ENCODE measurements at places on chromosomes 6 and 20. TPM values are rescaled to one million over a fixed set of nuclear protein-coding genes. Genes with fewer than 3 reads are reported as not detected.
A peak's percentile ranks its signal among the peaks of the same experiment; 100 is the strongest.

Gene GLP1R
- 0.38 TPM for total RNA-seq

Gene PKIB
- total RNA-seq, result 35.3 TPM

Gene PNPLA1
- total RNA-seq, result 3.0 TPM

Gene NRN1
- not detected for total RNA-seq

Gene PAK5
- total RNA-seq, result not detected

- H3K4me3 ChIP-seq, result no peak overlapping the region
- H3K4me1 ChIP-seq, result no peaks in the 10 kb centered on the region
- no peak for DNase-seq
- no peaks in the 10 kb centered on the region for H3K36me3 ChIP-seq
- H3K27ac ChIP-seq, result no peak overlapping the region
Measured at GRCh38 chr6:111478749-111479148, 4.3 kb downstream of the REV3L start.

GRCh38 chr6:137759624-137760023 lies 107.4 kb upstream of the TNFAIP3 start:
- no peaks in the 10 kb centered on the region for H3K36me3 ChIP-seq
- H3K27ac ChIP-seq, result no peak overlapping the region
- no peaks in the 10 kb centered on the region for H3K27me3 ChIP-seq
- no peak for DNase-seq

GRCh38 chr20:32056708-32057483 lies 4.9 kb downstream of the HCK start:
- H3K36me3 ChIP-seq, result no peaks in the 10 kb centered on the region
- no peak overlapping the region for H3K27ac ChIP-seq
- no peaks in the 10 kb centered on the region for H3K27me3 ChIP-seq
- no peaks in the 10 kb centered on the region for H3K4me1 ChIP-seq
- no peak for DNase-seq

DNA sequence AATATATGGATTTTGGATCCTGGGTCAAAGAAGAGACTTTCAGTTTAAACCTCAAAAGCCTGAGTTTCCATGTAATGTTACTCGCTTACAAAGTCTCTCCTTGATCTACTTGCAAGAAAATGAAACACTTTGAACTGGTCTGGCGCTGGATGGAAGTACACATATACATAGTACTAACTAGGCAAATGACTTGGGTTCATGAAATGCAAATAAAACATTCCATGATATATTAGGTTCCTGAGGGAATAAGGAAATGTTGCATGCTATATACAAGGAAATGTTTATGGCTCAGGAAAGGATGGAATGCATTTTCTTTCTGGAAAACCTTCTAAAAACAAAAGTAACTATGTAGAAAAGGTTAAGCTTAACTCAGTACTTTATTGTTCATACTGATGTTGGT lies 11.4 kb upstream of the TXLNB start:
- H3K4me3 ChIP-seq, result no peak overlapping the region
- peaks cover 2% of the 10 kb centered on the region for H3K4me1 ChIP-seq
- DNase-seq, result no peak
- no peaks in the 10 kb centered on the region for H3K36me3 ChIP-seq
- no peak overlapping the region for H3K27ac ChIP-seq

GRCh38 chr6:30876039-30876730 lies 8.1 kb upstream of the DDR1 start:
- no peak for DNase-seq
- H3K27me3 ChIP-seq, result no peaks in the 10 kb centered on the region
- no peaks in the 10 kb centered on the region for H3K4me1 ChIP-seq
- H3K4me3 ChIP-seq, result no peak overlapping the region
- H3K27ac ChIP-seq, result peak overlapping the region; percentile 78
- no peaks in the 10 kb centered on the region for H3K36me3 ChIP-seq

DNA sequence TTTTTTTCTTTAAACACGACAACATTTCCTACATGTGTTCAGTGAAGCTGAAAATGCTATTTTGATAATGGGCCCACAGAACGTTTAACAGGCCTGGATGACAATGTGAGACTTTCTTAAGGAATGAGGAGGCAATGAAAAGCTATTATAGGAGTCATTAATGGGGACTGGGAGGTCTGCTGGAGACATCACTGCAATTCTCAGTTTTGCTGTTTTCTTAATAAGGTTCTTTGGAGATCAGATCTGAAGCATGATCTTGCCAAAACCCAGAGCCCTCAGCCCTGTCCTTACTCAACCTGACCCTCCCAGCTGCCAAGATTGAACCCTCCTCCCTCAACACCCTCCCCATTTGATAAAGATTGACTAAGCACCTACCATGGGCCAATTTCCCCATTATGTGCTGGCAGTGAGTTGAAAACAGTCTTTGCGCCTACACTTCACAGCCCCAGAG lies 353.1 kb downstream of the MAFB start:
- no peak overlapping the region for H3K4me3 ChIP-seq
- DNase-seq, result no peak
- H3K4me1 ChIP-seq, result no peaks in the 10 kb centered on the region
- H3K27ac ChIP-seq, result no peak overlapping the region

DNA sequence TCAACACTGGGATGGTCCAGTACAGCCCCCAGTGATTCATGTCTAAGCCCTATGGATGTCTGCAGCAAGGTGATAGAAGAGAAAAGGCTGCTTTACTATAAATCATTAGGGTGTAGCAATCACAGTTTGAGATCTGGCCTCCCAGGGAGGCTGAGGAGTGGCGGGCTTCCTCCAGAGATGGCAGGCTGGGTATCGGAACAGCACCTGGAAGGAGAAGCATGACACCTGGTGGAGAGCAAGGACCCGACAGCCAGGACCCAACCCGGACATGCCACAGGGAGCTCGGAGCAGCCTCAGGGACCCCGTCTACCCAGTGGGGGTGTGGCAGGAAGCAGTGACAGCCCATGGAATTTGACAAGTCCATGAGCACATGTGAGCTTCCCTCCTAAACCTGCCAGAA lies 114.8 kb upstream of the CD93 start:
- no peak for DNase-seq
- no peaks in the 10 kb centered on the region for H3K27me3 ChIP-seq
- H3K27ac ChIP-seq, result no peak overlapping the region
- H3K4me1 ChIP-seq, result no peaks in the 10 kb centered on the region

DNA sequence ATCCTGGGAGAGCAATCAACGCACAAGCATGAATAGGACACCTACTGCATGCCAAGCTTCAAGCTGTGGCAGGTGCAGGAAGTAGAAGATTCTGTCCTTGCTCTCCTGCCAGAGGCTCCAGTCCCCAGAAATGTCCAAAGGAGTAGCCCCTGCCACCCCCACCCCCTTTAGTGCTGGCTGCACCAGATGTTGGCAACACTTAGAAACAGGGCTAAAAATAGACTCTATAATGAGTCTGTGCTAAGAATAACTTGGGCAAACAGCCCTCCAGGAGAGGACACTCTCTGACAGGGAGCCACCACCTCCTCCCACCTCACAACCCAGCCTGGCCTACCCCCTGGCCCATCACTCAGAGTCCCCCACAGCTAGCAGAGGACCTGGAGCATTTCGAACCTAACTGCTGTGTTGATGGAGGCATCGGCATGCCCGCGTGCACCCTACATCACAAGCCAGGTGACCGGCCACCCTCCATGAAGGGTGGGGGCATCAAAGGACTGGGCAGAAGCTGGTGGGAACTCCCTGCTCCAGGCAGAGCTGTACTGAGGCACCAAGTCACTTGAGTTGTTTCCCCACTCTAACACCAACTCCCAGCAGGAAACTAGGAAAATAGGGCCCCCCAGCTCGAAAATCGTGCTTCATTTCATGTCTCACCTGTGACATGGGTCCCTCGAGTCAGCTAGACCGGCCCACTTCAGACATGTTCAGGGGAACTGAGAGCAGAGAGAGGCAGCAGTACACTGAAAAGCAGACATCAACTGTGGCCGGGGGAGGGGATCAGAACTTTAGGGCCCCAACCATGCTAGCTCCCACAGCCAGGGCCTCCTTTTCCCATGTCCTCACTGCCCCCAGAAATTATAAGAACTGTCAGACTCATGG lies 18.7 kb downstream of the TFEB start:
- H3K4me1 ChIP-seq, result peaks cover 31% of the 10 kb centered on the region
- H3K4me3 ChIP-seq, result no peak overlapping the region
- H3K27ac ChIP-seq, result no peak overlapping the region
- H3K36me3 ChIP-seq, result no peaks in the 10 kb centered on the region

- no peaks in the 10 kb centered on the region for H3K27me3 ChIP-seq
- H3K36me3 ChIP-seq, result no peaks in the 10 kb centered on the region
- no peaks in the 10 kb centered on the region for H3K4me1 ChIP-seq
- H3K27ac ChIP-seq, result no peak overlapping the region
Measured at GRCh38 chr6:25601800-25602673, 50.0 kb upstream of the SCGN start.

All from Peyer's patch (tissue), 4 donors.